ENCODE measurements at places on chromosomes 12 and 14.

- no peak for DNase-seq
These were observed 2.5 kb downstream of the KCNH3 start for GRCh38 chr12:49541140-49541861.

GRCh38 chr12:46518729-46519128, 146.2 kb upstream of the SLC38A2 start:
- no peak for DNase-seq

DNA sequence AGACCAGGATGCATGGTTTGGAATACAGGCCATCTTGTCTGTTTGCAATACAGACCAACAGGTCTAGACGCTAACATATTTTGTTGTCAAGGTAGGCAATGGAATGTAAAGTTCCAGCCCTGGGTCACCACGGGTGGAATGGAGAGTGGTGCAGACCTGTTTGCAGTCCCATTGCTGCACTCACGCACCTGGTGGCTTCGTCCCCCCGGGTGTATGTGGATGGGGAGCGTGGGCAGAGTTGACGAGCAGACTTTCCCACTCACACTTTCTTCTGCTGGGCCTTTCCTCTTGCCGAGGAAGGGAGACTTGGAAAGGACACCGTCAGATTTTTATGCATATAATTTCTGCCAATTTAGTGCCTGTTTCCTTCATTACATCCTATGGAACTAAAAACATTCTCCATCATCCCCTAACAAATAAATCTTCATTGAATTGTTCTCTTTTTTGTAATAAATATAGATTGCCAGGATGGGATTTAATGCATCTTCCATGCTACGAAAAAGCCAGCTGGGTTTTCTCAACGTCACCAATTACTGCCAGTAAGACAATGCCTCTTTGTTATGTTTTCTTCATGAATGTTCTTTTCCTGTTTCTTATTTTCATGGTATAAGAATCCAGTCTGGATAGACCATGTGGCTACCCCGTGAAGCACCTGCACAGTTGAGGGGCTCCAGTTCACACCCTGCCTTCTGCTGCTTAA, 15.2 kb downstream of the DCAF4 start:
- DNase-seq, result no peak

DNA sequence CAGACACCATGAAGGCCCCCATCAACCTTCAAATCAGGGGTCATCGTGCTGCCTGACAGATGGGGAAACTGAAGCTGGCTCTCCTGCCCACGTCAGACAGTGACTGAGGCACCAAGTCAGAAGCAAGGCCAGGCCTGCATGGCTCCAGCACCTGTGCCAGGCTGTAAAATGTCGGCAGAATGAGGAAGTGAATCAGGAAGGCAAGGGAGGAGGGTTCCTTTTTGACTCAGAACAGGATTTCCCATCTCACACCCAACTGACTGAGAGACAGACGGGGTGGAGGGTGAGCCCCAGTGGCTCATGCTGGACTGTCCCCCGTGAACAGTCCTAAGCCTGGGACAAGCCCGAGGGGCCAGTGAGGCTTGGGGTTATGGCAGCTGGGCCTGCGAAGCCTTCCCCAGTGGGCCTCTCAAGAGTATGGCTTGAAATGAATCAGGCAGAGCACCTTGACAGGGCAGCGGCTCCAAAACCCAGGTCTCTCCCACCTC, 20.9 kb downstream of the SYNE3 start:
- DNase-seq, result no peak

GRCh38 chr14:95533391-95533821, 1.4 kb upstream of the GLRX5 start:
- no peak for DNase-seq

DNA sequence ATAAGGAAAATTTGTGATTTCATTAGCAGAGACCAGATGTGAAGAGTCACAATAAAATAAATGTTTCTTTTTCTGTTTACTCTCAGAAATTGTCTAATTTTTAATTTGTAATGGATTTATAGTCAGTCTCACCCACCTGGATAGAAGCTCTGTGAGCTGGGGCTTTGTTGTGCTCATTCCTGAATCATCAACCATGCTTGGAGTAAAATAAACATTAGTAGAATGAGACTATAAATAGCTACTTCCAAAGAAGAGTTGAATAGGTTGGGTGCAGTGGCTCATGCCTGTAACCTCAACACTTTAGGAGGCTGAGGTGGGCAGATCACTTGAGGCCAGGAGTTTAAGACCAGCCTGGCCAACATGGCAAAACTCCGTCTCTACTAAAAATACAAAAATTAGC, 185.3 kb upstream of the FBXO33 start:
- no peak for DNase-seq

DNA sequence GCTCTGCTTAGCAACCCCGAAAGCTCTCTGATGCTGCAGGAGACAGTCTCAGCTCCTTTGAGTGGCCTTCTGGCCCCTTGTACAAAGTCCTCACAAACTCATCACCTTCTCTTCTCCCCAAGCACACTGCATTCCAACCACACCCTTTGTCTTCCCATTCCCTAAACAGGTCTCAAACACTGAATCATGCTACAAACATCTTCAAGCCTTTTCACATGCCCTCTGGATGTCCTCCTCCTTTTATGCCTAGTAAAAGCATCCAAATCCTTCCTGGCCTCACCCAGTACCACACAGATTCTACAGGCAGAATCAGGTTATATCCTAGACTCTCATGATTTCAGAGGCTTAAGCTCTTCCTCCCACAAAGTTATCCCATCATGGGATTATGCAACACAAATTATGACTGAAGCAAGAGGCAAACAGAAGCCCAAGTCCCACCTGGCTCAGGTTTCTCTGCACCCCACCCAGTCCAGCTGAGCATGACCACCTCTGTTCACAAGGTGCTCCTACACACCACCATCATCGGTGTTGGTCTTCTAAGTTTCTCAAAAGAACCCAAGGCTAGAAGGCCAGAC, 61.4 kb upstream of the PCED1B start:
- DNase-seq, result peak; percentile 33

GRCh38 chr12:118356809-118357256, 15.9 kb downstream of the TAOK3 start:
- peak; percentile 82 for DNase-seq

DNA sequence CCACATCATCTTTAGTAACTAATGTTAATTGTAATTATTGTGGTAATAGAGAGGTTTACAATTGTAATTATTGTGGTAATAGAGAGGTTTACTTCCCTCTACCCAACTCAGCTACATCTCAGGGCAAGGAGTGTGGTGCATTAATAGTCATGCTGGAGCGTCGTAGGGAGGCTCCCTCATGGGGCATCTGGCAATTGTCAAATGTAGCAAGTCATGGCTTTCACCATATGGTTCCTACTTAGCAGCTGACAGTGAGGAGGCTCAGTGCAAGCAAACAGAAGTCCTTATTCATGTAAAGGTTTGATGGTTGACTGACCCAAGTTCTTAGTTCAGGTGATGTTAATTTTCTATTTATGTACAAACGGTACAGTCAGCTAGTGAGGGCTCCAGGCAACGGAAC, 1012.0 kb downstream of the FLRT2 start:
- no peak for DNase-seq

DNA sequence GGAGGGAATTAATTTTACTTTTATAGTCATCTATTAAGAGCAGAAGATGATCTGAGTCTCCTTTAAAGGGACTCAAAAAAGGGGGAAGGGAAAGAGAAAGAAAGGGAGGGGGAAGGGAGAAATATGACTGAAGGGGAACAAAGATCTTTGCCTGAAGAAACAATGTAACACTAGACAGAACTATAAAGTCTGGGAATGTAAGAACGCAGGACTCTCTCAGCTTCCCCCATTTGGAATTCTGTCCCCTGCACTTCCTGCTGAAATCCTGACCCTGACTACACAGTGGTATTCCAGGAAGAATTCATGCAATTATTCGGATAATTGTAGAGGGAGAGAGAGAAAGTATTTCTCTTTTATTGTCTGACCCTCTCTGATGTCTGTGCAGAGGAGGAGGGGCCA, 8.6 kb upstream of the HOXC11 start:
- no peak for DNase-seq

- DNase-seq, result no peak
These were observed 83.3 kb downstream of the SCARB1 start for GRCh38 chr12:124780336-124780735.

- no peak for DNase-seq
These were observed 12.5 kb downstream of the FGF6 start for GRCh38 chr12:4432878-4433744.

GRCh38 chr12:103386451-103386850, 109.3 kb downstream of the C12orf42 start:
- DNase-seq, result no peak

GRCh38 chr12:76508128-76508980, 51.2 kb downstream of the OSBPL8 start:
- no peak for DNase-seq

DNA sequence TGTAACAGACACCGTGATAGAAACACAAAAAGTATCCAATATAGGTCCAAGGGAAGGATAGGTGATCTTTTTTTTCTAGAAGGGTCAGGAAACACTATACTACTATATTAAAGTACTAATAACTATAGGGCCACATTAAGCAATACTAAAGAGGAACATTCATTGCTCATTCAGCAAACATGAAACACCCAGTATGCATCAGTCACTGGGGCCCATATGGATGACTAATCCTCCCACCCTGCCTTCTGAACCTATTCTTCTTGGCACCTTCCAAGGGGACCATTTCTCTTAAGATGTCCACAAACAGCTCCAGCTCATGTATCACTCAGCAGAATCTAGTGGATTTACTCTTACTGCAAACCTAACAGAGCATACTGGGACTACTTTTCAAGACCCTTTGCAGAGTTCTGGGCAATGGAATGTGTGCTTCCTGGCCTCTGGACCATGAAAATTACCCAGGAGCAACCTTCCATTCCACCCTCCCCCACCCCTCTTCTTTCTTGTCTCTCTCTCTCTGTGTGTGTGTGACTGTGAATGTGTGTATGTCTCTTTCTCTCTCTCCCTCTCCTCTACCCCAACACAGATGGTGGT, 187.9 kb downstream of the EPS8 start:
- peak; percentile 54 for DNase-seq

DNA sequence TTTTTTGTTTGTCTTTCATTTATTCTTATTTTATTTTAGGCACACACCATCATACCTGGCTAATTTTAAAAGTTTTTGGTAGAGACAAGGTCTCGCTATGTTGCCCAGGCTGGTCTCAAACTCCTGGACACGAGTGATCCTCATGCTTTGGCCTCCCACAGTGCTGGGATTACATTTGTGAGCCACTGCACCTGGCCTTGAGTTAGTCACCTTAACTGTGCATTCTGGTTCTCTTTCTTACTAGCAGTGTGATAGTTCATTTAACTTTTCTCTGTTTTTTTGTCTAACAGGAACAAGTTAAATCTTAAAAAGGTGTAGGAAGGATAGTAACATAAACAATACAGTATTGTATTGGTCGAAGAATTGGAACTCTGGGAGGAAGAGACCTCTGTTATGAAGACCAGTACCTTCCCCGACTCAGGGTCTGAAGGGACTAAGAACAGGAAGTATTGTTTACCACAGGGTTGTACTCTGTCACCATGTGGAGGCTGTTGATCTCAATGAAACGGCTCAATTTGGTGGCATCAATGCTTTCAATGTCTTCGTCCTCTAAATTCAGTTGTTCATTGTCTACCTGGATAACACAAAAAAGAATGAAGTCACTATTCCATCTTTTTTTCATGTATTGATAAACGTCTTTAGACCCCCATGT, 17.7 kb downstream of the ERP27 start:
- no peak for DNase-seq

GRCh38 chr12:94109160-94109559, 39.2 kb upstream of the PLXNC1 start:
- DNase-seq, result peak; percentile 40

GRCh38 chr14:24851406-24851805, 198.5 kb downstream of the STXBP6 start:
- DNase-seq, result no peak

GRCh38 chr12:51199366-51199945, 18.4 kb downstream of the POU6F1 start:
- no peak for DNase-seq

GRCh38 chr14:30994681-30995620, 30.5 kb upstream of the AP4S1 start:
- peak; percentile 28 for DNase-seq

DNA sequence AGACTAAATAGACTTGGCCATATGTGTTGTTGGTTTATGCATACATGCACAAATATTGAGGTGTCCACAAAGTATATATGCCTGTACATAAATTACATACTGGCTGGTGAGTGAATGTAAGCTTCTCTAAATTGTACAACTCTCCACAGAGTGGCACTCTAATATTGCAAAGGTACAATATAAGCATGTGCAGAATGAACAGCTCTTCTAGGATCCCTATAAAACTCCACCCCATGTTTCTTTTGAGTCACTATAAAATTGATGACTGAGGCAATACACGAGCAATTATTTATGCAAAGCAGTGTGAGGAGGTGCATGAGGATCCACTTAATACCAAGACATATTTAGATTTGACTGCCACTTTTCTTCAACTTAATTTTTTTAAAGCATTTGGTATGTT, 172.2 kb downstream of the NAV3 start:
- no peak for DNase-seq

- DNase-seq, result no peak
These were observed 2.1 kb upstream of the NDRG2 start for GRCh38 chr14:21026988-21027315.

GRCh38 chr14:66045572-66046021, 440.6 kb upstream of the CCDC196 start:
- DNase-seq, result peak; percentile 40

DNA sequence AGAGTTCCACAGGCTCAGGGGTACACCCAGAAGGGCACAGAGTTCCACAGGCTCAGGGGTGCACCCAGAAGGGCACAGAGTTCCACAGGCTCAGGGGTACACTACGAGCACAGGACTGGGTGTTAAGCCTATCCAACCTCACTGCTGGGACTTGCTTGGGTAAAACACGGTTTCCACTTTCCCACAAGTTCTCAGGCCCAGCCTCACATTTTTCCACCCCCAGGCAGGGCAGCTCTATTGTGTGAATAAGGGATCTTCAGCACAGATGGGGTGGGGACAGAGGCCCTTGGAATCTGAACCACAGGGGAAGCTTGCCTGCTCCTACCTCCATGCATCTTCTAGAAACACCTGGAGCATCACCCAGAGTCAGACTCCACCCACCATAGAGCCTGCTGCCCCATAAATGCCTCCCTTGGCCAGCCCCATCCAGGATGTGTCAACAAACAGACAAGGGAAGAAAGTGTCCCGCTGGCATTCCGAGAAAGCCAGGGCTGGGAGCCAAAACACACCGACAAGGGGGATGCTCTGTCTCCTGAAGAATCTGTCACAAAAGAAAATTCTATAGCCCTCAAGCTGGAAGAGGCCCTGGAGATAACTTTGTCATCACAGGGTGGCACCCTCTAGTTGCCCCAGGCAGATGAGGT, 4.8 kb downstream of the CRACR2A start:
- no peak for DNase-seq

- no peak for DNase-seq
These were observed 43.3 kb upstream of the ISM2 start for GRCh38 chr14:77541905-77542304.

Measured in GM03348 (cell line).